ENCODE measurements at places on chromosomes 6 and 20. TPM values are rescaled to one million over a fixed set of nuclear protein-coding genes. Genes with fewer than 3 reads are reported as not detected.

The ZC3H12D gene
- total RNA-seq = 0.02 TPM

The MAD2L1BP gene
- total RNA-seq = 26.0 TPM

The PLN gene
- not detected for total RNA-seq

The ARFGEF2 gene
- total RNA-seq = 24.1 TPM

The COL9A1 gene
- total RNA-seq = not detected

The HRH3 gene
- not detected for total RNA-seq

All from HFFc6 (cell line).